Calu3 (cell line): ENCODE measurements at places on chromosomes 5 and 9.
A peak's percentile ranks its signal among the peaks of the same experiment; 100 is the strongest.

DNA sequence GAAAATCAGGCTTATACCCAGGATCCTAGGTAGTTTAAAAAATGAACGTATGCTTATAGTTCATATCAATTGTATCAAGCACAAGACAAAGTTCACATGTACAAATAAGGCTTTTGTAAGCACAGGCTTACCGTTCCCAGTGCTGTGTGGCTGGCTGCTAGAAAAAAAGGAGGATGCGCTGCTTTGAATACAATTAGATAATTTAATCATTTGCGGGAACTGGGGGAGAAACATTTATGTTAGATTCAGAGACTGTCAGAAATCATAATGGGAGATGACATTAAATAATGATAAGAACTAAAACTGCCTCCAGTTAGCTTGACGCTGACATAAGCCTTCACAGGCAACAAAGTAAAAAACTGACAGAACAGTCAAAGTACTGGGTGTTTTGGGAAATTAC, 93.2 kb downstream of the FNBP1 start:
- no peak for DNase-seq

- DNase-seq: peak; percentile 22
Measured at GRCh38 chr5:126369995-126370731, 53.0 kb upstream of the GRAMD2B start.

DNA sequence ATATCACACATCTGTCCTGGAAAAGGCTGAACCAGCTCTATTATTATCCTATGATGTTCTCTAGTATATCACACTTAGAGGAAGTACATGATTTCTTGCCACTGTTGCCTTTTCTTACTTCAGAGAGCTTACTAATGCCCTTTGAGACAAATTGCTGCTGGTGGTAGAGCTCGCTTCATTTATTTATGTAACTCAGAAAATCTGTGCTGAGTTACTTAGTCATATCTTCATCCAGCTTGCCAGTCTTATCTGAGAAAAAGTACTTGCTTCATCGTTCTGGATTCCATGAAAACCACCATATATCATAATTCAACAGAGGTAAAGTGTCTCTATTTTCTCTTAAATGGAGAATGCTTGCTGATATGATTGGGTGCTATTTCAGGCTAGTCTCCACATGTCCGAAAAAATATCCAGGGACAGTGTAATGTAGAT, 26.6 kb downstream of the PTPDC1 start:
- no peak for DNase-seq

GRCh38 chr5:478982-479535, 36.1 kb downstream of the EXOC3 start:
- no peak for DNase-seq

- peak; percentile 50 for DNase-seq
Measured at GRCh38 chr5:145587710-145588109, 247.4 kb downstream of the PRELID2 start.

DNA sequence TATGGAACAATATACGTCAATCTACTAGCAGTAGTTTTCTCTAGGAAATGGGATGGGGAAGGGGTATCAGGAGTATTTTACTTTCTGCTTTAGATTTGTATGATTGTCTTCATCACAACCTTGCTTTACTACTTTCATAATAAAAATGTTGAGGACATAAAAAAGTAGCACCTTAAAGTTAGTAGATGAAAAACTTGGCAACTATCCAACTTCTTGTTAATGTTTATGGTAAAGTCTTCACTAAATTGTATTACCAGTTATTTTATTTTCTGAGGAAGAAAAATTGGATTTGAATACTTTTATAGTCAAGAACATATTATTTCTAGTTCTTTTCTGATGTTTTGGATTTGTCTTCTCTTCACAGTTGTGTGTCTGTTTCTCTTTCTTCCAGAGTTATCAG, 372.1 kb downstream of the ARRDC3 start:
- no peak for DNase-seq

DNA sequence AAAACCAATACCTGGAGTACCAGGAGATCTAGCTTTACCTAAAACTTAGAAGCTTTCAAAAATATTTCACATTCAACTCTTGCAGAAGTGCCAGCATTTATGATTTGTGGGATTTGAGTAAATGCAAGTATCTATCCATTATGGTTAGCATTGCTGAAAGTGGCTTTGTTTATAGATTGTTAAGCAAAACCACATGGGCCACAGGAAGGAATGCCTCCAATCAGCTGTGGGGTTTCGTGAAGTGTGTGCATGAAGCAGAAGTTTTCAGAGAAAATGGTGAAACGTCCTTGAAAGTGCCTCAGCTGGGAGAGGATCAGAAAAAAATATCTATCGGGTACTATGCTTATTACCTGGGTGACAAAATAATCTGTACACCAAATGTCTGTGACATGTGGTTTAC, 4.2 kb downstream of the LECT2 start:
- DNase-seq: no peak

- no peak for DNase-seq
Measured at GRCh38 chr9:133835262-133835901, 97.2 kb upstream of the SARDH start.

- DNase-seq: no peak
Measured at GRCh38 chr5:178388386-178389025, 155.9 kb upstream of the PHYKPL start.

- DNase-seq: no peak
Measured at GRCh38 chr5:111942201-111942600, 185.2 kb upstream of the NREP start.

GRCh38 chr5:72149742-72150141, 42.5 kb downstream of the MAP1B start:
- no peak for DNase-seq

- no peak for DNase-seq
Measured at GRCh38 chr5:157892974-157893373, 34.0 kb upstream of the CLINT1 start.

- DNase-seq: no peak
Measured at GRCh38 chr9:131271506-131271931, 4.8 kb downstream of the FAM78A start.

GRCh38 chr9:21395778-21396717, 10.8 kb upstream of the IFNA2 start:
- peak; percentile 46 for DNase-seq
